ENCODE measurements at places on chromosomes 5 and 9. TPM values are rescaled to one million over a fixed set of nuclear protein-coding genes. Genes with fewer than 3 reads are reported as not detected.

The HRCT1 gene
- total RNA-seq = 1.8 TPM

The DCTN3 gene
- total RNA-seq = 99.6 TPM

The PPP3R2 gene
- not detected for total RNA-seq

The PFDN1 gene
- total RNA-seq = 162 TPM

The SRD5A1 gene
- 14.3 TPM for total RNA-seq

The ANKRD34B gene
- 0.06 TPM for total RNA-seq

All from Daoy (cell line).